ENCODE measurements at places on chromosomes 2 and 18.

DNA sequence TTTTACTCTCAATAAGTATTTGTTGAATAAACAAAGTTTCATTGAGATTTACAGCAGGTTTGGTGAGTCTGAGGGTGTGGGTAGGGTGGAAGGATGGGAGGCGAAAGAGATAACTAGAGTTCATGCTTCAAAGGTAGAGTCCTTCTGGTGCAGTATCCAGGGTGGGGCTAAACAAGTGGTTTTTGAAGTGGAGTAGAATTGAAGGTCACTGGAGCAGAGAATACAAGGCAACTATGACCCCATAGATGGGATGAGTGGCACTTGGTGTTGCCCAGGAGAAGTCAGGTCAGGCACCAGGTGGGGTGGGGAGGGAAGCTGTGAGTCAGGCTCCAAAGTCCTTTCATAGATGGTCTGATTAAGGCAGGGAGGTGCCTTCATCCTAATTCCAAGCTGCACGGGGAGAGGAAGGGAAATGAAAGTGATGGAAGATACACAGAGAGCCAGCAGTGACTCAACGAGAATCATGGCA lies 6.6 kb upstream of the CAB39 start:
- no peak for DNase-seq

DNA sequence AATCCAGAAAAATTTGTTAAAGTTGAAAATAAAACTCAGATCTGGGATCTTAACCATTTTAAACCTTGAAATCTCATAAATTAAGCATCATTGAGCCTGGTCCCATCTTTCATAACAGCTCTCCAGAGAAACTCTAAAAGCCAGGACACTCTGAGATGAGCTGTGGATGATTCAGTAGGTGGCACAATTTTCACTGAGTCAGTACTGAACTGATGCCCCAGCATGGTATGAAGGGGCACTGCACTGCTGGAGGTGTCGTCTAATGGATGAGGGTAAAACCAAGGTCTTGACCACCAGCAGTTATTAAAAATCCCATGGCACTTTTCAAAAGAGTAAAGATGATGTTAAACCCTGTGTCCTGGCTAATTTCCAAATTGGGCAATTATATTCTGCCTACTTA lies 170.6 kb downstream of the FIGN start:
- no peak for DNase-seq

GRCh38 chr2:32940316-32940997 lies 6.3 kb upstream of the LTBP1 start:
- no peak for DNase-seq

GRCh38 chr2:149738767-149739166 lies 151.2 kb upstream of the MMADHC start:
- DNase-seq: no peak

DNA sequence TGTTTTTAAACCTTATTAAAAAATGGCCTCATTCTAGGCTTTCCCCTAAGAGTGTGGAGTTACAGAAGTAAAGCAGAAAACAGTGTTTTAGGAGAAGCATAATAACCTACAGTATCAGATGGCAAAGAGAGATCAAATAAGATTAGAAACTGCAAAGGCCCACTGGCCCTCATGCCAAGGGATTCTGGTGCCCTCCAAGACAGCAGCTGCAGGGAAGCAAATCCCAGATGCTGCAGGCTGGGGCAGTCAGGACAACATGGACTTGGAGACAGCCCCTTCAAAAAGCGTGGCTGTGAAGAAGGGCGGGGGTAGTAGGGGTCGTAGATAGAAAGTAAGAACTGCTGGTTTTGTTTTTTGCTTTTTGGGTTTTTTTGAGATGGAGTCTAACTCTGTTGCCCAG lies 28.3 kb upstream of the EPG5 start:
- DNase-seq: no peak

- no peak for DNase-seq
Measured at GRCh38 chr2:96574364-96574763, 37.8 kb downstream of the ARID5A start.

GRCh38 chr2:67970071-67970470 lies 92.7 kb downstream of the C1D start:
- no peak for DNase-seq

DNA sequence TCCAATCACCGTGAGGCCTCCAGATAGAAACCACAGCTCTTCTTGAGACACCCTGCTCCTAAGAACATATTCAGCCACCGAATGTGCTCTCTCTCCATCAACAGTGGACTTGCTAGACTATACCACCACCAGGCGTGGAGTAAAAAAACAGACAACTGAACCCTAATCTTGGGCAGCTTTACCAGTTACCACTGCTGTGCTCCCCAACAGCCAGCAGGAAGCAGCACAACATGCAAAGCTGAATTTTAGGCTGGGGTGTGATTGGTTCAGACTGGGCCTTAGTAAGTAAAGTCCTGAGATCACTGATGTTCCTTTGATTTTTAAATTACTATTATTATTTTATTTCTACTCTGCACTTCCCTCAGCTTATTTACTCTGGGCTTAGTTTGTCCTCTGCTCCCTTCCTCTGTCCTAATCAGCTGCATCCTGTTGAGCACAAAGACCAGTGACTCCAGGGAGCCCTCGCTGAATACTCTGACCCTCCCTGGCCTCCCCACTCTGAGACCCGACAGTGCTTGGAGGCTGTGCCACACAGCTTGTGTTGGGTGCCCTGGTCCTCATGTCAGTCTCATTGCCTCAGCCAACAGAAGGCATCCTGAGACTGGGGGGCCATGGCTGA lies 21.9 kb downstream of the MRPL35 start:
- DNase-seq: peak; percentile 44

DNA sequence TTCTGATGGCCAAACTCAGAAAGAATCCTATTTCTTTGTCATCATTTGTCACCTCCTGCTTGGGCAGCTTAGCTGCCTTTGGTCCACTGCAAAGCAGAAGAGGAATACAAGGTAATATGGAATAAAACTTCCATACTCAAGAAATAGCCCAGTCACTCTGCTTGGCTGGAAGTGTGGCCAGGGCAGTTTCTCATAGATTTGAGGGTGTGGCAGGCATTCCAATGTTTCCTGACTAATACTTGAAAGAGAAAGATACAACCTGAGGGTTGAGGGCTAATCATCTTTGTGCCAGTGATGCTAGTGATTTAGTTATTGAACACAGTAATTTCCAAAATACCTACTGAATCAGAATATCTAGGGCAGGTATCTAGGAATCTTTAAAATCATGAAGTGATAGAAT lies 83.1 kb downstream of the FAM161A start:
- no peak for DNase-seq

DNA sequence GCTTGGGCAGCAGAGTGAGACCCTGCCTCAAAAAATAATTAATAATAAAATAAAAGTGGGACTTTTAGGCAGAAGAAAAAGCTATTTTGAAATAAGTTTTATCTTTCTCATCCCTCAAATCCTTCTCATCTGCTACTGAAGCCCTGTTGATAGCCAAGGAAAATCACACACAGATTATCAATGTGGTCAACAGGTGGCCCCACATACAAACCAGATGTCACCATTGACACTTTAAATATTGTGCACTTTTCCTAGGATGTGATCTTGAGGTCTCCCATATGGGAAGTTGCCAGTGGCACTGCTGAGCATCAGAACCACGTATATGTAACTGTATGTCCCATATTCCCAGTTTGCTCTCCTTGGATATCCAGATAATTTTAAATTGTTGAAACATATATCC lies 64.6 kb downstream of the KCTD18 start:
- no peak for DNase-seq

- DNase-seq: no peak
Measured at GRCh38 chr18:7273301-7273921, 42.5 kb downstream of the LRRC30 start.

DNA sequence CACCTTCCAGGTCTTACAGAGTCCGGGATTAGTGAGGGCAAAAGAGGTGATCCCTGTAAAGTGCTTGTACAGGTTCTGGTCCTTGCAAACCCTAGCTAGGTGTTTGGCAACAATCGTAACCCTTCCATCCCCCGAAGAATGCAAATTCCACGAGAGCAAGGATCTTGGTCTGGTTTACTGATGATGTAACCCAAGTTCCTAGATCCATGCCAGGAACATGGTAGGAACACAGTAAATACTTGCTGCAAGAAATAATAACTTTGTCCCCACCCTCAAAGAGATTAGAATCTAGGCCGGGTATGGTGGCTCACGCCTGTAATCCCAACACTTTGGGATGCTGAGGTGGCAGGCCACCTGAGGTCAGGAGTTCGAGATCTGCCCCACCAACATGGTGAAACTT lies 6.8 kb upstream of the NEU2 start:
- DNase-seq: no peak

- no peak for DNase-seq
Measured at GRCh38 chr2:71813807-71814470, 333.7 kb downstream of the CYP26B1 start.

- DNase-seq: no peak
Measured at GRCh38 chr18:50201476-50202018, 6.6 kb upstream of the MYO5B start.

- DNase-seq: no peak
Measured at GRCh38 chr2:17136877-17137276, 381.4 kb downstream of the RAD51AP2 start.

DNA sequence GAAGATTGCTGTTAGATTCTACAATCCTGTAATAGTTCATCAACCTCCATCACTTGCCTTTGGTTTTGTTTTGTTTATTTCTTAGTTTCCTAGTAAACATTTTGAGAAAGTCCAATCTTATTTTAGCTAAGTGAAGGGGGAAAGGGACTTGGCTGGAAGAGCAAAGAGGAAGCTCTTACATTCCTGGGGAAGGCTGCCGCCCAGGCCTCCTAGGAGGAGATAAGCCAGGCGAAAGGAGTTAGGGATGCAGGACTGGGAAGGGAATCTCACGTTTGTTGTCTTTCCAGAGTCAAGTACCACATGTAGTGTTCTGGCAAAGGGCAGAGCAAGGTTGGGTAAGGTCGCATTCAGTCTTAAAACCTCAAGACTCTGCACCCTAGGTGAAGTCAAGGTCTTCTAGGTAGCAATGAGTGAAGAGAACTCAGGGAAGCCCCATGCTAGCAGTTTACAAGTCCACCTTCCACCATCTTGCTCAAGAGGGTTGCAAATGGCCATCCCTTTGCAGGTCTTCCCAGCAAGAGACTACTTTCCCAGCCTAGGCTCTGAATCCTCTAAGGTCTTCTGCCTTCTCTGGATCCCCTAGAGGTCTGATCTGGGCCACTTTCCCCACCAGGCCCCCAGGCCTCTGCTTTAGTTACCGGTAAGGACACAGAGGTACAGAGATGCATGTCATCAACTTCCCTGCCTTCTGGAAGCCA lies 320.7 kb downstream of the CYP26B1 start:
- no peak for DNase-seq

DNA sequence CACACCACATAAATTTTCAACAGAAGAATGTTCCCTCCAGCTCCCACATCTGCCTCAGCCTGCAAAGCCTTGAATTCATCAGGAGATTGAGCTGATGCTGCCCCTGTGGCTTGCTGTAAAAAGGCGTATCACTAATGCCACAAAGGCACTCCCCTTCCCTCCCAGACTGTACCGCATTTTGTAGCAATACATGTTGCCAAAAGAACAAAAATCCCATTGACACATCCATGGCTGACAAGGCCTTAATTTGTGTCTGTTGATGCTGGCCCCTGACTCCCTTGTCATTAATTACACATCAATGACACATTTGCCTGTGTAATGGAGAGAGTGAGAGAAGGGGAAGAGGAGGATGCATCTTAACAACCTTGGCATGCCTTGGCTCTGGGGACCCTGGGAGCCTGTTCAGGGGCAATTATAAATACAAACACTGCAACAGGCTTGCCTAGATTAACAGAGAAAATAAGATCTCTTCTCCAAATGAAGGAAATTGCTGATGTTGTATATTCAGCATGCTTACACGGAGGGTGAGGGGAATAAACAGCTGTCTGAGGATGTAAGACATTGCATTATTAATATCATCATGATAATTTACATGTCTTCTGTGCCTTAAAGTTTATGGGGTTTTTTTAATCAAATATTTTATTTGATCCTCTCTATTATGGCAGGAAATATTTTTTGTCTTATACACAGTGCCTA lies 264.0 kb downstream of the SUCLG1 start:
- no peak for DNase-seq

DNA sequence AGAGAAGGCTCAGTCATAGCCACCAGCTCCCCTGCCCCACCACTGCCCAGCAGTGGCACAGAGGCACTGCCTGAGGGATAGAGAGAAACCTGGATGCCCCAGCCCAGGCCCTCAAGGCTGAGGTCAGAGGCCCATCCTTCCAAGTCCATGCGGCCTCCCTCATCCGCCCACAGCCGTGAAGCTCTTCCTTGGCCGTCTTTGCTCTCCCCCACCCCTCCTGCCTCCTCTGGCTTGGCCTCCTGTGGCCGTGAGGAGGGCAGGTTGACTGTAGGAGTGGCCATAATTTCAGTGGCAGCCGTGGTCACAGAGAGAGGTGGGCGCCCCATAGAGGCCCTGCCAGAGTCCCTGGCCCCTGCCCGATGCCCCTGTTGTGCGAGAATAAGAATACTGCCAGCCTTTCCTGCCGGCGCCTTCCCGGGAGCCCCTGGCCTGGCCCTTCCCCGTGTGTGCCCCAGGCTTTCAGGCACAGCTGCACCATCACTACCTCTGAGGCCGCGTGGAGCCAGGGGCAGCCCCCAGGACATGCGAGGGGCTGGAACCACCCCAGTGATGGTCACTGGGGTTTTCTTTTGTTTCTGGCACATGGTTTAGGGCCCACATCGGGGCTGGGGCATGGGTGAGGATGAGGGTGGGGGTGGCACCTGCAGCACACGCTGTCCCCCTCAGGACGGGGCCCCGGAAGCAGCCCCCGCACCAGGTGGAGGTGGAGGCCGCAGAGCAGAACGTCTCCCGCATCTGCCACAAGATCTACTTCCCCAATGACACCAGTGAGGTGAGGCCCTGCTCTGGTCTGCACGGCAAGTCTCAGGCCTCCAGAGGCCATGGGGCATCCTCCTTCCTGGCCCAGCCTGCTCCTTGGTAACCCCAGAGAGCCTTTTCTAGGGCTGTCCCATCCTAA lies 13.1 kb upstream of the GPR17 start:
- no peak for DNase-seq

GRCh38 chr18:79738581-79739439 lies 58.9 kb upstream of the KCNG2 start:
- no peak for DNase-seq
